ENCODE measurements at places on chromosomes 2 and 18.

DNA sequence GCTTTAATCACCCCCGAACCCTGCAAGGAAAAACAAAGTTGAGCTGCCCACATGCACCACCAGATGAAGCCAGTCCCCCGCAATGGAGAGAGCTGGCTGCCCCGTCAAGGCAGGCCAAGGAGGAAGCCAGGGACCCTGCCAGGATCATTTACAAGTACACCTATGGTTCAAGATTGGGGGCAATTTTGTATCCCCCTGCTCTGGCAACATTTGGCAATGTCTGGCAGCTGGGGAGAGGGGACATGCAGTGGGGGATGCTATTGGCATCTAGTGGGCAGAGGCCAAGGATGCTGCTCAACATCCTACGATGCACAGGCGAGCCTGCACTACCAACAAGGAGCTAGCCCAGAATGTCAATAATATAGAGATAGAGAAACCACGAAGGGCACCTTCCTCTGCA, 1.9 kb downstream of the ACTR1B start:
- DNase-seq, result no peak

DNA sequence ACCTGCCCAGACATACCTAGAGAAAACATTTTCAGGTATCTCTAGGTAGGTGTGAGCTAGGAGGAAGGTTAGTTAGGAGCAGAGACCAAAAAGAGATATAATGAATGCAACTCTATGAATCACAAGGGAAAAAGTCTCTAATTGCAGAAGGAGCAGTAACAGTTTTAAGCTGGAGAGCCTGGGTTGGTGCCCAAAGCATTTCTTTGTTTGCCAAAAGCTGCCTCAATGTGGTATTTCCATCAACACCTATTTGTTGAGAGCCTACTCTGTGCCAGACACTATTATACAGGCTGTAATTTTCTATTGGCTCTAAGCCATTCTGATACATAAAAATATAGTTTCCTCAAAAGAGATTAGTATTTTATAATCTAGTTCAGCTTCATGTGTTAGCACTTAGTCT, 141.6 kb downstream of the UBE2E3 start:
- no peak for DNase-seq

DNA sequence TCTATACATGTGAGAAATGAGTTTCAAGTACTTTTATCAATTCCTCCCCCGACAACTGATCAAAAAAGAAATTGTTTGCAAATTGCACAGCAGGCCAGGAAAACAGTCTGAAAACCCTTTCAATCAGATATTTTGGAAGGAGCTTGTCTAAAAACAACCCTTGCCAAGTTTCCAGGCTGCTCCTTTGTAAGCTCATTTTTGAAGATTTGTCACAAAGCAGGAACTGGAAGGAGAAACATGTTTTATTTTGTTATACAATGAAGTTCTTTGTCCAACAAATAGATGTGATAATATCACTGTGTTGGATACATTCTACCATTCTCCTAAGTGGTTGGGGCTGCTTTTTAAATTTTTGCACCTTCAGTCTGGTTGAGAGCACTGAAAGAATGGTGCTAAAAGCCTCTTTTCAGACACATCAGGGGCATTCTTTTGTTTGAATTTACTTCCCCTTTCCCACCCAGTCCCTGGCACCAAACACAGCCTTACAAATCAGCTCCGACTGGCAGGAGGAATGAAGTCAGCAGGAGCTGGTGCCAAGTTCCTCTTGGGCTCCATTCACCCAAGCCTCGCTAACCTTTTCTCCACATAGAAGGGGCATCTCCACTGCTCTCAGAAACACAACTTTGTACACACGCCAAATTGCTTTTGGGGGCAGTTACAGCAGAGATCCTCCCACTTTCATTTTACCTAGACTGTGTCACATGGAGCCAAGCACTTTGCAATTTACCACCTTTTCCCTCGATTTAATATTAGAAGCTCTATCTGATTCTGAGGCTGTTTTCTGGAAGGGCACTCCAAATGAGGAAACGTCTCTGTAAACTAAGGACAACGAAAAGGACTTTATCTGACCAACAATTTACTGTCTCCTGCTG, 88.0 kb downstream of the C1D start:
- DNase-seq, result no peak

DNA sequence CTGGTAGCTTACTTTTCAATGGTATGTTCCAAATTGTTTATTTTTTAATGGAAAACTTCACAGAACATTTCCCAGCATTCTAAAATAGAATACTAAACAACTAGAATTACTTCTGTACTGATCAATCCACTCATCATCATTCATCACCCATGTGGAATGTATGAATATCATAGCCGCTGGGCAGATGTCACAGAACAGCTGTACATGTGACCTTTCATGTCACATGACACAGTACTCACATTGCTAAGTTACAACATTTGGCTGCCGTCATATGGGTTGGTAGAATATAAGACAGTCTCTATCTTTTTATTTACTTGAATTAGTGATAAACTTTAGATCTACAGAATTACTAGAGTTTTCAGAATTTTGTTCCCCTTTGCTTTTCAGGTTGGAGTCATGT, 387.6 kb downstream of the ZEB2 start:
- DNase-seq, result no peak

DNA sequence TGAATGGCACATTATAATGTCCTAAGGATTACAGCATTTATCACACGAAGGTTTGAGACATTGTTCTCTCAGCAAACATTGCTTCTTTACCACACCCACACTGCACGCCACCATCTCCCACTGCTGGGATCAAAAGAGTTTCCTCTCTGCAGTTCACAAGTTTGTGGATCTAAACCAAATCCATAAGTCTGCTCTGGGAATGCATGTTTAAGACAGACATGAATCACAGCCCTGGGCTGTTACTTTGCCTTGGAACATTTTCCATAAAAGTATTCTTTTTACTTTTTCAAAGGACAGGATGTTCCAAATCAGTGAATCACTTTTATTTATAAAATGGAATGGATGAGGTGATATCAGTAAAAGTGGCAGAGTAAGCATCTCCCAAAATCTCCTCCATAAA, 36.1 kb downstream of the STPG4 start:
- DNase-seq, result peak; percentile 19

DNA sequence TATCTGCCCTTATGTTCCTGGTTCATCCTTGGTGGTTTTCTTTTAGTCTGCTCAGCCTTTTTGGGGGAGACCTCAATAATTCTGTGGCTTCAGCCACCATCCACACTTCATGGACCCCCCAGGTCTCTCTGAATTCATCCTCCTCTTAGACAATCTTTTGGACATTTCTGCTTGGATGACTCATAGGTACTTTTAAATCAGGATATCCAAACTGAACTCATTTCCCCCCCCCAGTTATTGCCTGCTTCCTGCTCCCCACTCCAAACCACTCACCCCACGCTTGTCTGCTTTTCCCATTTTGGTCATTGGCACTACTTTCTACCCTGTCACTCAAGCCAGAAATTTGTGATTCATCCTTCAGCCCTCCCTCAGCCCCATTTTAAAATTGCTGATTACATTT, 78.5 kb downstream of the TANC1 start:
- DNase-seq, result no peak

GRCh38 chr2:83933749-83934148, 525.3 kb downstream of the SUCLG1 start:
- no peak for DNase-seq

GRCh38 chr2:201413552-201413951, 37.7 kb downstream of the TRAK2 start:
- DNase-seq, result no peak

- no peak for DNase-seq
Observed at GRCh38 chr2:121076498-121076820, 208.5 kb downstream of the TFCP2L1 start.

- no peak for DNase-seq
Observed at GRCh38 chr2:156134887-156135286, 197.6 kb downstream of the NR4A2 start.

DNA sequence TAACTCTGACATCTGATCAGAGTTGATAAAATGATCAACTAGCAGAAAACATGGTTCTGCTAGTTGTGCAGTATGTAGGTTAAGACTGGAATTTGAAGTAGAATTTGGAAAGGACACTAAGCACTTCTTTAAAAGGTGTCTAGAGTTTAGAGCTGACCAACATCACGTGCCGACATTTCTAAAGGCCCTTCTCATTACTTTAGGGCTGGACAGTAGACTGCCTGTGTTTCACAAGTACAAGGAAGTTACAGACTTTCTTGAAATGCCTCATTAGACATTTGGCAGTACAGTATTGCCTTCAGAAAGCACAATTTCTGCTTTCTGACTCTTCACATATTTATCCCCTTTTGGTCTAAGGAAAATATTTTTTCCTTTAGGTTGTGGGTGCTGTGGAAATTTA, 255.3 kb downstream of the ZNF385B start:
- no peak for DNase-seq

DNA sequence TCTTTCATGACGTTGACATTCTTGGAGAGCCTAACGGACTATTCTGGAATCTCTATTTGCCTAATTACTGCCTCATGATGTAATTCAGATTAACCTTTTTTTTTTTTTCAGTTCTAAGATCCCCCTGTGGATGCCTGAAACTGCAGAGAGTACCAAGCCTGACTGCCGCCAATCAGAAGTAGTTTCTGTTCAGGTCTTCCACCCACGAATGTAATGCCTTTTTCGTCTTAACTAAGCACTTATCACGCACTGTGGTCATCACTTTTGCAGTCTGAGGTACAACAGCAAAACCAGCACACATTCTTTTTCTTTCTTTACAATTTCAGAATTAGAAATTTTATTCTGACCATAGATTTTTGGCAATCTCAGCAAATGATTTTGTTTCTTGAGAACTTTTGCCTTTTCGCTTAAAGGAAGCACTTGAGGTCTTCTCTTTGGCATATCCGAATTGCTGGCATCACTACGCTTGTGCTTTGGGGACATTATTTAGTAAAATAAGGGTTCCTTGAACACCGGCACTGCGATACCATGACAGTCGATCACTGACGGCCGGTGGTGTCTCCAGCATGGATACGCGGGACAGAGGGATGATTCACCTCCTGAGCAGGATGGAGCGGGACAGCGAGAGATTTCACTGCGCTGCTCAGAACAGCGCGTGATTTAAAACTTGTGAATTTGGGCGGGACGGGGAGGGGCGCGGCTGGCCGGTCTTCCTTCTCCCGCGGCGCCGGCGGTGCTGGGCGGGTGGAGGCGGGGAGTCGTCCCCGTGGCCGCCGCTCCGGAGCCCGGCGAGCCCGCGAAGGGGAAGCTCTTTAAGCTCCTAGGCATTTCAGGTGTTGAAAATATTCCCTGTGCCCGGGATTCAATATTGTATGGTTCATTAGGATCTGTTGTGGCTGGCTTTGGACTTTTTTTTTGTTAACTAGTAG, 32.0 kb upstream of the GPR55 start:
- DNase-seq, result peak; percentile 36

- DNase-seq, result no peak
Observed at GRCh38 chr18:48620071-48620470, 81.2 kb downstream of the CTIF start.

GRCh38 chr2:22904126-22904684, 480.8 kb upstream of the KLHL29 start:
- DNase-seq, result no peak

DNA sequence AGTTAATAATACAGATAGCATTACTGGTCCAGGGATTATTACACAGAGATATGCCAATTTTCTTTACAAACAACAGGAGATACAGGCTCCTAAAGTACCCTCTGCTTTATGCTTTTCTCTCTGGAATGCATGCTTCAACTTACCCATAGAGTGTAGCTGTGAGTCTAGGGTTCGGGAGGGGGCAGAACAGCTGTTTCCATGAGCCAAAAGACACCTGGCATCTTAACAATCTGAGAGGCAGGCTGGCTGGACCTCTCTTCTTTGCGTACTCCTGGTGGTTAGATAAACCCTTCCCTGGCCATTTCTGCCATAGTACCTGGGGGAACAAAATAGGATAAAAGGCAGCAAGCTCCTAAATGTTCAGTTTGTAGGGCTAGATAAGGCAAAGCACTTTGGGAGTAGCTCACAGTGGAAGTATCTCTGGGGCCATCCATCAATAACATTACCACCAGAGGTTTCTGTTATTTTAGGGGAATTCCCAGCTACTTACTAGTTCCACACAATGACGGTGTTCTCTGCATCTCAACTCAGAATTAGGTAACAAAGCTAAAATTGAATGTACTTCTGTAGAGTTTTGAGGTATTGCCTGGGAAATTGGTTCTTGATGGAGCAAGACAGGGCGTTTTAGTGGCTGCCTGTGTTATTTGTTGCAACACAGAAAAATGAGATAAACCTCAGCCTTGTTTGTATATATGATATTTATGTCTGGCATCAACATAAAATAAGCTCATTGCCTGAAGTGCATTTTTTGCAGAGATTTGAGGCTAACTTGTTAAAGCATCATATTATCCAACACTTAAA, 6.2 kb upstream of the CCDC85A start:
- DNase-seq, result no peak

GRCh38 chr18:313931-314330, 46.1 kb upstream of the THOC1 start:
- DNase-seq, result no peak

- no peak for DNase-seq
Observed at GRCh38 chr2:74536166-74536950, 6.6 kb downstream of the HTRA2 start.

GRCh38 chr18:49910986-49911385, 97.7 kb upstream of the ACAA2 start:
- no peak for DNase-seq

GRCh38 chr2:20414806-20415205, 32.1 kb upstream of the RHOB start:
- no peak for DNase-seq

DNA sequence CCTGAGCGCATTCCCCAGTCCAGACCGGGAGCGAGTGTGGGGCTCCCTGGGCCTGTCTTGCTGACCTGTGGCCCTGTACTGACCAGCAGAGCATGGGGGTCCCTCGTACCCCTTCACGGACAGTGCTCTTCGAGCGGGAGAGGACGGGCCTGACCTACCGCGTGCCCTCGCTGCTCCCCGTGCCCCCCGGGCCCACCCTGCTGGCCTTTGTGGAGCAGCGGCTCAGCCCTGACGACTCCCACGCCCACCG, 5.3 kb downstream of the NEU4 start:
- no peak for DNase-seq

DNA sequence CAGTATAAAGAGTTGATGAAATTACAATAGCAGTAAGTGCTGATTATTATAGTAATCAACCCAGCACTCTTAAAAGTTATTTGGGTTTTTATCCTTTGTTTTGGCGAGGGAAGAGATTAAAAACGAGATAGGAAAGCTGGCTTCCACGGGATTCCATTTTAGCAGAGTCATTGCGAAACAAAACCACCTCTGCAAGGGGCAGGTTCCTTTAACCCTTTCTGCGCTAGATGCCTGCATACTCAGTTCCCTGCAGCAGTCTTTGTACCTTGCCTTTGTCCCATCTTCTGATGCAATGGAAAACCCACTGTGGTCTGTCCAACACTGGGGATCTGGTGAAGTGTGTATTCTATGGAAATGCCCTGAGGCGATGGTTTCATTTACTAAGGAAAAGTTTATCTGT, 2.7 kb downstream of the YPEL5 start:
- DNase-seq, result no peak

DNA sequence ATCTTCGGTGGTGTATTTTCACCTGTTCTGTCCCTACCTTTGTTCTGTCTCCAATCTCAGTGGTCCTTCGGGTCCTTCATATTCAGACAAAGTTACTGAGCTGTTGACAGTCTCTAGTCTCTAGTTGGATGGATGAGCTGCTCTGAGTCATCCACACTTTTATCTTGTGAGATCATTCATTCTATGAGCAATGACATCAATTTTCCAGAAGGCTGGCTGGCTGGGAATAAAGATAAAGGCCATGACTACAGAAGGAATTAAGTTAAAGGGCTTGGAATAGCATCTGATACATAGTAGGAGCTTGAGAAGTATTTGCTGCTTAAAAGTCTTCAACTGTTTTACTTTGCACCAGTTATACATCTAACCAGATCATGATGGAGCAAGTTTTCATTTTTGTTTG, 43.1 kb upstream of the SLC39A10 start:
- DNase-seq, result peak; percentile 46

Data from hindlimb muscle (tissue), 1 donor.